Astrocyte (in vitro differentiated cells and primary cell): ENCODE measurements at places on chromosomes 2 and 18. TPM values are rescaled to one million over a fixed set of nuclear protein-coding genes. Genes with fewer than 3 reads are reported as not detected.

TXNL4A gene
- 126 and 135 TPM in 2 replicates for total RNA-seq

AKAIN1 gene
- not detected in 2 replicates for total RNA-seq

PMAIP1 gene
- 91.0 and 98.1 TPM in 2 replicates for total RNA-seq

PROM2 gene
- total RNA-seq = 0.93 and 1.2 TPM in 2 replicates

STAT4 gene
- total RNA-seq = 1.6 and 2.3 TPM in 2 replicates

SANBR gene
- 13.7 and 14.0 TPM in 2 replicates for total RNA-seq

COL4A3 gene
- 0.02 TPM in 1 of 2 replicates, not detected in the other for total RNA-seq

SCN3A gene
- 1.4 and 2.1 TPM in 2 replicates for total RNA-seq
